ENCODE measurements at places on chromosomes 7 and 10.

GRCh38 chr7:132072873-132073272 is 503.4 kb downstream of the PLXNA4 start:
- no peak for DNase-seq

DNA sequence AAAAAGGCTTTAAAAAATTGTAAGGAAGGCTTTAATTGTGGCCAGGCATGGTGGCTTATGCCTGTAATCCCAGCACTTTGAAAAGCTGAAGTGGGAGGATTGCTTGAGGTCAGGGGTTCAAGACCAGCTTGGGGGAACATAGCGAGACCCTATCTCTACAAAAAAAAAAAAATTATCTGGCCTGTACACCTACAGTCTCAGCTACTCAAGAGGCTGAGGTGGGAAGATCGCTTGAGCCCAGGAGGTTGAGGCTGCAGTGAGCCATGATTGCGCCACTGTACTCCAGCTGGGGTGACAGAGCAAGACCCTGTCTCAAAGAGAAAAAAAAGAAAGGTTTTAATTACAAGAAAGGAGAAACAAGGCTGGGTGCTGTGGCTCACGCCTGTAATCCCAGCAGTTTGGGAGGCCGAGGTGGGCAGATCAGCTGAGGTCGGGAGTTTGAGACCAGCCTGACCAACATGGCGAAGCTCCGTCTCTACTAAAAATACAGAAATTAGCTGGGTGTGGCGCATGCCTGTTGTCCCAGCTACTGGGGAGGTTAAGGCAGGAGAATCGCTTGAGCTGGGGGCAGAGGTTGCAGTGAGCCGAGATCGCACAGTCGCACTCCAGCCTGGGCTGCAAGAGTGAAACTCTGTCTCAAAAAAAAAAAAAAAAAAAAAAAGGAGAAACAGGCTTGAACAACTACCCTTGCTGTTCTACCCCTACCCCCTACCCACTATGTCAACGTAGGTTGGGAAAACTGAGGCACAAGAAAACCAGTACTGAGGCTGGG is 83.7 kb downstream of the CARD11 start:
- DNase-seq: no peak

- DNase-seq: no peak
Measured at GRCh38 chr10:44168478-44168877, 216.4 kb downstream of the CXCL12 start.

DNA sequence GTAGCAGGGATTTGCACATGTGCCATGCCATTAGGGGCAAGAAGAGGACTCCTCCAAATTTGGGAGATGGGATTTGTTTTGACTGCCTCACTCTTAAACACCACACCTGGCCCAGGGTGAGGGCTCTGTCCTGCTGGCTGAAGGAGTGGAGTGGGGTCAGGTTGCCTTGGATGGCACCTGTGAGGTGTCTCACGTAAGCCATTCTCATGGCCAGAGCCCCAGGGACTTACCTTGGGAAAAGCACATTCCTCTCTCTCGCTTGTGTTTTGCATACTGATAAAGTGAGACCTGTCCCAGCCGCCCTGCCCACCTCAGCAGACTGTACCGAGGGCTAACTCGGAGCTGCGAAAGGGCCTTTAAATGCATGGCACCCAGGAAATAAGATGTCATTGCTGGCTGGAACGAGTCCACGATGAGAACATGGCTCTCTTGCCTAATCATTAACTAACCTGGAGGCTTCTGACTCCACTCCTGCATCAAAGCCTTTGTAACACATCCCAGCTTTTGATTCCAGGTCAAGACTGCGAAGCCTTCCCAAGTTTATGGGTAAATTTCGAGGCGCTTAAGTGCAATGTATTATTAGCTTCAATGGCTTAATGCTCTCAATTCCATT is 184.0 kb upstream of the RNF32 start:
- no peak for DNase-seq

Data from GM20000 (cell line).